ENCODE measurements at places on chromosomes 3 and 15.

- no peak for DNase-seq
These were observed 26.3 kb downstream of the FBXO22 start for GRCh38 chr15:75929799-75930565.

- DNase-seq = peak; percentile 82
These were observed 32.8 kb downstream of the MYH15 start for GRCh38 chr3:108477511-108478147.

GRCh38 chr3:95883801-95884200 lies 930.6 kb upstream of the EPHA6 start:
- DNase-seq = no peak

DNA sequence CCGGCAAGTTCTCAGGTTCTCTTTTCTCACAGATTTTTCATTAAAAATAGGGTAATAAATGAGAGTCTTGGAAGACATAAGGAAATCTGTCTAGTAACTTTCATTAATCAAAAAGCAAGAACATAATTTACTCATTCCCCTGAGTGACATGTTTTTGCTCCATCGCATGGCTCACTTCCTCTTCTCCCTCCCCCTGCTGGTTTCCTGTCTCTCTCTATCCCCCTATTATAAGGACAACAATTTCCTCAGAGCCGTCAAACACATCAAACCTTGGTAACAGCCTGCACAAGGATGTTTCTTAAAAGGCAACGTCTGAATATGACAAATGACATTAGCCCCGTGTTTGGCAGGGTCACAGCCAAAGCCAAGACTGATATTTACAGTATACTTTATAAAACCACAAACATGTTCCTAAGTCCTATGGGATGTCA lies 1149.6 kb downstream of the IGSF11 start:
- DNase-seq = no peak

- no peak for DNase-seq
These were observed 5.5 kb upstream of the IL20RB start for GRCh38 chr3:136952292-136952691.

- DNase-seq = no peak
These were observed 10.5 kb upstream of the CCK start for GRCh38 chr3:42276141-42277132.

Measured in tongue (tissue), 3 donors.